ENCODE measurements at places on chromosomes 1 and 21.

GRCh38 chr21:26170471-26171257, at the start of gene APP:
TSS of gene APP (minus strand) at chr21:26170770. CDS start at chr21:26170620, 150 bp downstream.
- no peak for DNase-seq

DNA sequence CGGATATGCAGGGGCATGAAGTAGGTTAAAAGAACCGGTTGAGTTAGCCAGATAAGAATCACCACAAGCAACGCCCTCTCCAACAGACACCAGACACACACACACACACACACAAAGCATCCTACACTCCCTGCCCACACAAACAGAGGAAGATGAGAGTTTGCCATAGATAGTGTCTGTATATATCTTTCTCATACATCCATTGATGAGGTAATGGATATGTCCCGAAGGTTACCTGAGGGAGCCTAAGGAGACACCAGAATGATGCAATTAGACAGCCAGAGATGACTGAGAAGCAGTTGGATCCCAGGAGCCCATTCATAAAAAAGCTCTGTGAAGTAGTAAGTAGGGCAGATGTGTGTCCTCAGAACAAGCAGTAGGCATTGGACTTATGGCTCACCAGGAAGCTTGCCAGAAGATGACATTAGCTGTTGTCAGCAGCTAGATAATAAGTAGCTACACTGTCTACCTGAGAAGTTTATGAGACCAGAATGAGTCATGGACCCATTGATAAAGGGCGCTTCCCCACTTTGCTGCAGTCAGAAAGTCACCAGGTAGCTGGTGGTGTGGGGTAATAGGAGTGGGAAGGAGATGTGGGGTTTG, 247.0 kb downstream of the KCNT2 start:
- DNase-seq: no peak

DNA sequence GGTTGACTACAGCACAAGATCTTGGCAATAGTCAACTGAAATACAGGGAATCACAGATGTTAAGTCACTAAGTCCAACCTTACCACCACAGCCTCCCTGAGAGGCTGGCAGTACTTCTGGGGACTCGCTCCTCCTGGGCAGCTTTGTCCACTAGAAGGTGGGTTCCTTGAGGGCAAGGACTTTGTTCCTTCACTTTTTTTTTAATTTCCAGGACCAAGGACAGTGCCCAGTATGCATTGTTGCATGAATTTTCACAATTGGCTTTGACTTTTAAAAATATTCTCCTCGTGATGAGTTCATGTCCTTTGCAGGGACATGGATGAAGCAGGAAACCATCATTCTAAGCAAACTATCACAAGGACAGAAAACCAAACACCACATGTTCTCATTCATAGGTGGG, 96.7 kb upstream of the IGSF21 start:
- DNase-seq: no peak

- DNase-seq: no peak
Observed at GRCh38 chr1:12284486-12284885, 54.7 kb downstream of the VPS13D start.
